Natural killer cell (primary cell): ENCODE measurements at places on chromosomes 6 and 20. TPM values are rescaled to one million over a fixed set of nuclear protein-coding genes. Genes with fewer than 3 reads are reported as not detected.

DNA sequence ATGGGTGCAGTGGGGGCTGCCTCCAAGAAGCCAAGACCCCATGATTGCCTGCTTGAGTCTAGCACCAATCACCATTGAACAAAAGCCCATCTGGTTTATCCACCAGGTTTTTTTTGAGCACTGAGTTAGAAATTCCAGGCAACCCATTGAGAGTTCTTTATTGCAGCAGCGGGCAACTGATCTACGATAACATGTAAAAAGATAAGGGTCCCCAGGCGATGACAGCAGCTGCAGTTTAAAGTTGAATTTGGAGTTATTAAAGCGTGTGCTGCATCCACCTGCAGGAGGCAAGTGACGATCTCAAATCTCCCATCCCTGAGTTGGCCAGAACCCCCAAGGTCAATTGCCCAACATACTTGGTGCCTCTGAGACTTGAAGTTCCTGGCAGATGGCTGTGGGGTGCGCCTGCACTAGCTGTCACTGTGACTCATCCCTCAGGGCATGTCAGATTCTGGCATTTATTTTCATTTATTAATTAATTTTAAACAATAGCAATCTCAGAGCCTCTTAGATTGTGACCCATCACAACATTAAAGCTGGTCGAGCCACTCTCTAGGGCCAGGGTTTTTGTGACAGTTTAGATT is 290.4 kb upstream of the SULF2 start:
- H3K4me1 ChIP-seq: no peaks in the 10 kb centered on the region
- no peak overlapping the region for H3K27ac ChIP-seq
- no peaks in the 10 kb centered on the region for H3K36me3 ChIP-seq
- DNase-seq: no peak
- H3K4me3 ChIP-seq: no peak overlapping the region

DNA sequence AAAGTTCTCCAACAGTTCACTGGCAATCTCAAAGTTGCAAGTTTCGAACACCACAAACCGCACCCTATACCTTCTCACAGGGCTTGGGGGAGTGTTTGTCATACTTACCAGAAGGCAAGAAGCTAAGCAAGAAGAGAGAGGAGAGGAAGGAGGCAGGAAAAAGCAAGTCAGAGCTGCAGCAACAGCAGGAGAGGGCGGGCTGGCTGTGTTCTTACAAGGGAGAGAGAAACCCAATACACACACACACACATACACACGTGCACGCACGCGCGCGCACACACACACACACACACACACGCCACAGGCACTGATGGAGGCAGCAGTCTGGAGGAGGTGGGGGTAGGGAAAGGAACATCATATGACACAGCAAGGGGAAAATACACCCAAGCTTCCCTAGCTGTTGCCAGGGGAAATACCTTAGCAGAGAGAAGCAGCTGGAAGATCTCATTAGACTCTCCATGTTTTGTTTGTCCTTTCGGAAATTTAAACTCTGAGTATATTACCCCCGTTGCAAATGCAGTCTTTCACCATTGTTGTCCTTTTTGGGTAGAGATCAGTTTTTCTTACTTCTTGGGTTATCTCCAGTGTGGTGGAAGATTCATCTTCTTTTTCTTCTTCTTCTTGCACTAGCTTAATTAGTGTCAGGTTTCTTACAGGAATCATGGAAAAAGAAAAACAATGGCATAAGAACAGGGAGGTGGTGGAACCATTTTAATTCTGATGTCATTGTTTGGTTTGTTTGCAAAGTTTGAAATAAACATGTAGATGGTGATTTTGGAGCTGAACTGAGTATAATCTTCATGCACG is at the start of gene TXLNB:
TSS of gene TXLNB (minus strand) at position 186 of the 807 bp plus-strand sequence. CDS start 3,099 bp downstream, outside the sequence.
- H3K36me3 ChIP-seq: no peaks in the 10 kb centered on the region
- peak; percentile 64 for DNase-seq
- H3K4me1 ChIP-seq: peaks cover 28% of the 10 kb centered on the region
- no peaks in the 10 kb centered on the region for H3K27me3 ChIP-seq
- H3K4me3 ChIP-seq: peak within 1 kb of the TSS; percentile 14
- peak within 1 kb of the TSS; percentile 97 for H3K27ac ChIP-seq

DNA sequence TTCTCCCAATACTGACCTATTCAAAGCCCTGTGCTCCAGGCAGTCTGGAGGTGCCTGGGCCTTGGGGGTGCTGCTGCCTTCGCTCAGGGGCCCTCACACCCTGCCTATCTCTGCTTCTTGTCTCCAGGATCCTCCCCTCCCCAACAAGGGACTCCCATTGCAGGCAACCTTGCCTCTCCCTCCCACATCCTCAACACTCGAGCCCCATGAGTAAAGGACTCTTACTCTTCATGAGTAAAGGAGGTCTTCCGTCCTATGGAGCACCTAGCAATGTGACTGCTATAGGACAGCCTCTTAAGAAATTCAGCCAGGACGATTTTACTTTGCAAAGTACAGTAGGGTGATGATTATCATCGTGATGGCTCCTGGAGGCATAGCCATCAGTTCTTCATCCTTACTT is 24.5 kb downstream of the PLEKHG1 start:
- H3K27me3 ChIP-seq: no peaks in the 10 kb centered on the region
- peaks cover 13% of the 10 kb centered on the region for H3K4me1 ChIP-seq
- H3K36me3 ChIP-seq: no peaks in the 10 kb centered on the region
- DNase-seq: no peak
- H3K27ac ChIP-seq: peak overlapping the region; percentile 87

GRCh38 chr6:43052842-43053544 is 658 bp downstream of the CUL7 start:
- no peaks in the 10 kb centered on the region for H3K27me3 ChIP-seq
- H3K4me1 ChIP-seq: peaks cover 22% of the 10 kb centered on the region
- peak overlapping the region; percentile 80 for H3K4me3 ChIP-seq
- DNase-seq: no peak
- H3K27ac ChIP-seq: peak overlapping the region; percentile 83

DNA sequence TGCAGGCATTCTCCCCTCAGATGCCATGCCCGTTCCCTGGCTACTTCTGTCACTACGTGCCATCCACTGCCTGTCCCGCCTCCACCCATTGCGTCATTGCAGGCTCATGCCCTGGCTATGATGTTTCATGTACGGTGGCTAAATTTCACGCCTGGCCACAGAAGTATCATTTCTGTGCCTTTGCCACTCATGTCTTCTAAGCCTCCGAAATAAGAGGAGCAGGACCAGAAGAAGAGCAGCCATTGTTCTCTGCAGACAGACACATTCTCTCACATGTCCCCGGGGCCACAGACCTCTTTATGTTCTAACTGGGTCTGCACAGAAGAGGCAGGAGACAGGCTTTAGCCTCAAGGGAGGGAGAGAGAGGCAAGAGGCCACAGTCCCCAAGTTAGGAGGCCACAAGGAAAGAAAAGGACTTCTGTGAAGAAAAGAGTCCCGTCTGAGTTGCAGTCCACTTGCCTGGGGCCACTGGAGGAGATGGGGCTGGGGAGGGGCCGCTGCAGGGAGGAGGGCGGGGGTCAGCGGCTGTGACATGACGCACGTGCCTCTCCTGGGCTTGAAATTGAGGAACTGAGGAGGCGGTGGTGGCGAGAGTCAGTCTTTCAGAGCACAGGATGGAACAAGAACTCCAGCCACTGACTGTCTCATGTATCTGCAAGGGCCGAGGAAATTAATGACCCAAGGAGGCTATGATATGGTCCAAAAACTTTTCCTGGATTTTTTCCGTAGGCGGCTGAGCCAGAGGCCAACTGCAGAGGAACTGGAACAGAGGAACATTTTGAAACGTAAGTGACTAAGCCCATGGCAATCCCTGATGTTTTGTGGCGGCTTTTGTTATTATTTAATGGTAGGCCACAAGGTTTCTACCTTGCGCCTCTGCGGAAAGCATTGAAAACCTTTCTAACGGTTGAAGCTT is 55.9 kb downstream of the TBC1D7 start:
- peak overlapping the region; percentile 40 for H3K4me3 ChIP-seq
- H3K4me1 ChIP-seq: peaks cover 28% of the 10 kb centered on the region
- H3K36me3 ChIP-seq: no peaks in the 10 kb centered on the region
- no peaks in the 10 kb centered on the region for H3K27me3 ChIP-seq
- peak overlapping the region; percentile 72 for H3K27ac ChIP-seq
- no peak for DNase-seq

- no peaks in the 10 kb centered on the region for H3K36me3 ChIP-seq
- no peak overlapping the region for H3K27ac ChIP-seq
- DNase-seq: no peak
- peaks cover 5% of the 10 kb centered on the region for H3K4me1 ChIP-seq
- no peak overlapping the region for H3K4me3 ChIP-seq
Measured at GRCh38 chr20:4217349-4217841, 202.0 kb upstream of the RNF24 start.

DNA sequence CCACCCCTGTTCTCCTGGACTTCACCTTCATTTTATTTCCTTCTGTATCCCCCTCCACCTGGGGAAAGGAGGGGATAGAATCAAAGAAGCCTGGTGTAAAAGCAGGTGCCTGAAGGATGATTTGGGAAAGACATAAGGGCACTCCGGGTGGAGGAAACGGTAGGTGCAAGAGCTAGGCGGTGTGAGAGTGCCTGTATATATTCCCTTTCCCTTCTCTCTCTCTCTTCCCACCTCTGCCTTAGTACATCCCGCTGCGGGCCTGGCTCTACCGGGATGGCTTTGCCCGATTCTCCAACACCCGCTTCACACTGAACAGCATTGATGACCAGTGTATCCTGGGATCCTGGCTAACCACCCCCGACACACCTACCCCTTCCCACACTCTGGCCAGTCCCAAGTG is 26.2 kb downstream of the PDRG1 start:
- H3K27me3 ChIP-seq: no peaks in the 10 kb centered on the region
- no peak overlapping the region for H3K4me3 ChIP-seq
- DNase-seq: no peak
- H3K4me1 ChIP-seq: no peaks in the 10 kb centered on the region
- no peaks in the 10 kb centered on the region for H3K36me3 ChIP-seq

DNA sequence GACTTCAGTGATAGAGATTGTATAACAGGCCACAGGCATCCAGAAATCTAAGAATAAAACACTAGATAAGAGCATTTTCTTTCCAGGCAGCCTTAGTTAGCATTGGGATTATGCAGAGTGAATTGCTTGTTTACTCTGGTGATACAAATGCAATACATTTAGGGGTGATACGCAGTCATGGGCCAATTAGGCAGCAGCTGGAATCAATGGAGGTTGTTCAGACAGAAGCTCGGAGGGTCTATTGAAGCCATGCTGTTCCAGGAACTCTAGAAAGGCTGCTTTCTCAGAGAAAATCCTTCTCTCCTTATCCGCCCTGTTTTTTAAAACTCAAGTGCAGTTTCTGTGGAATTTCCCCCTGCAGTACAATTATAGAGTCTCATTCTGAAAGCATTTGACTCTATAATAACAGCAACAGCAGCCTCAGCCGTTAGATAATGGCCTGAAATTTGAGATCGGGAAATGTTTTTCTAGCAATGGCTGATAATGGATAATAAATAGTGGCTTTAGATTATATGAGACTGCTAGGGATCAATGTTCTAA is 364.3 kb upstream of the HS3ST5 start:
- H3K27ac ChIP-seq: no peak overlapping the region
- DNase-seq: no peak
- no peaks in the 10 kb centered on the region for H3K4me1 ChIP-seq
- H3K36me3 ChIP-seq: no peaks in the 10 kb centered on the region
- H3K4me3 ChIP-seq: no peak overlapping the region
- H3K27me3 ChIP-seq: no peaks in the 10 kb centered on the region

DNA sequence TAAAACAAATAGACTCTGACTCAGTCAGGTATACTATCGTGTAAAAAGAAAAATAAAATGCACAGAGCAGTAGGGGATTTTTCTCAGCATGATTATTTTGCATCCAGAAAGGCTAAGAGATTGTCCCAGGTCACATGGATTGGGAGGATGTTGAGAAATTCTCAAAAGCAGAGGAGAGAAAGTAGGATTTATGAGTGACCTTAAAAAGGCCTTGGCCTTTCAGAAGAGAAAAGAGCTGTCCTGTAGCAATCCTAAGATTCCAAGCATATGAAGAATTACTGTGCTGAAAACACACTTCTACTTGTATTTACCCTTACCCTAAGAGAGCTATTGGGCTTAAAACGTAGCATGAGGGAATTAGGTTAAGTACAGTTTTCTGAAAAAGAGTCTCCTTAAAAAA is 149.7 kb upstream of the ENPP5 start:
- H3K4me3 ChIP-seq: no peak overlapping the region
- no peaks in the 10 kb centered on the region for H3K36me3 ChIP-seq
- DNase-seq: no peak
- H3K4me1 ChIP-seq: peaks cover 4% of the 10 kb centered on the region
- no peak overlapping the region for H3K27ac ChIP-seq
- no peaks in the 10 kb centered on the region for H3K27me3 ChIP-seq

- H3K36me3 ChIP-seq: no peaks in the 10 kb centered on the region
- H3K27ac ChIP-seq: no peak overlapping the region
- H3K4me1 ChIP-seq: no peaks in the 10 kb centered on the region
- H3K4me3 ChIP-seq: no peak overlapping the region
- no peak for DNase-seq
- H3K27me3 ChIP-seq: no peaks in the 10 kb centered on the region
Measured at GRCh38 chr6:122726649-122727048, 52.9 kb upstream of the FABP7 start.

DNA sequence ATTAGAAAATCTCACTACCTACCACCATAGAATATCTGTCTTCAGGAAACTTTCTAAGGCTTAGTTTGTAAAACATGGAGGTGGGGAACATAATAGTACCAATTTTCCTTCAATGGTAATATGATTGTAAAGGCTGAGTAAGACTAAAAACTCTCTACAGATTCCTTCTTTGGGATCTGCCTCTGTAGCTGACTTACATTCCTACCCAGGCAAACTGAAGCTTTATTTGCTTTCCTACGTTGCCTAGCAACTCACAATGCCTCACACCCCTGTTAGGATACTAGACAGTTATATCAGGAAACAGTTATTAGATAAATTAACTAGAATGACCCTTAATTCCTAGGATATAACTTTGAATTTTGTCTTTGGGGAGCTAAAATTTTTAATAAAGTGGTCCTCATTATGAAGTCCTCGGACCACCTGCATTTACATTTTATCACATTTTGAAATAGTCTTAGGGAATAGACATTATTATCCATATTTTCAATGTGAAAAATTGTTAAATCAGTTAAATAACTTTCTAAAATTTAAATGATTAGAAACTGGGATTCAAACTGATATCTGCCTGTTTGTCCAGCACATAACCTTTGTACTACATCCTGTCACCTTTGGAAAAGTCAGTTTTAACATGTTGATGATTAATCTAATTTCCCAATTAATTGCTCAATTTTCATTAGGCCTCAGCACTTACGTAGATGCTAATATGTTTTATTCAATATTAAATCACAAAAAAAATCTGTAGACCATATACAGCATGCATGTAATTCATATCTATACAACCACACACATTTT is 591.4 kb downstream of the RNF144B start:
- no peaks in the 10 kb centered on the region for H3K36me3 ChIP-seq
- no peaks in the 10 kb centered on the region for H3K27me3 ChIP-seq
- no peak overlapping the region for H3K27ac ChIP-seq
- no peaks in the 10 kb centered on the region for H3K4me1 ChIP-seq

GRCh38 chr6:43851204-43851865 is 81.3 kb downstream of the VEGFA start:
- H3K27me3 ChIP-seq: no peaks in the 10 kb centered on the region
- no peak overlapping the region for H3K27ac ChIP-seq
- H3K4me1 ChIP-seq: no peaks in the 10 kb centered on the region
- no peaks in the 10 kb centered on the region for H3K36me3 ChIP-seq
- DNase-seq: no peak

- peak overlapping the region; percentile 92 for H3K27ac ChIP-seq
- peaks cover 26% of the 10 kb centered on the region for H3K36me3 ChIP-seq
- H3K4me1 ChIP-seq: peaks cover 37% of the 10 kb centered on the region
Measured at GRCh38 chr6:158686791-158687381, 37.0 kb downstream of the SYTL3 start.

Gene BMP2
- total RNA-seq: 0.45 TPM

Gene PIGT
- total RNA-seq: 173 TPM

Gene CAGE1
- total RNA-seq: 1.1 TPM

Gene SCUBE3
- 0.25 TPM for total RNA-seq

Gene GSTA3
- total RNA-seq: not detected

Gene SMIM26
- 38.6 TPM for total RNA-seq

Gene IL17A
- not detected for total RNA-seq

Gene RSPO4
- 0.70 TPM for total RNA-seq

Gene PPARD
- total RNA-seq: 20.4 TPM

Gene ARFGEF3
- 0.09 TPM for total RNA-seq

Gene RRAGD
- total RNA-seq: 1.8 TPM

Gene CPNE5
- 8.5 TPM for total RNA-seq
